T-helper 1 cell (primary cell): ENCODE measurements at places on chromosomes 7 and 10.

DNA sequence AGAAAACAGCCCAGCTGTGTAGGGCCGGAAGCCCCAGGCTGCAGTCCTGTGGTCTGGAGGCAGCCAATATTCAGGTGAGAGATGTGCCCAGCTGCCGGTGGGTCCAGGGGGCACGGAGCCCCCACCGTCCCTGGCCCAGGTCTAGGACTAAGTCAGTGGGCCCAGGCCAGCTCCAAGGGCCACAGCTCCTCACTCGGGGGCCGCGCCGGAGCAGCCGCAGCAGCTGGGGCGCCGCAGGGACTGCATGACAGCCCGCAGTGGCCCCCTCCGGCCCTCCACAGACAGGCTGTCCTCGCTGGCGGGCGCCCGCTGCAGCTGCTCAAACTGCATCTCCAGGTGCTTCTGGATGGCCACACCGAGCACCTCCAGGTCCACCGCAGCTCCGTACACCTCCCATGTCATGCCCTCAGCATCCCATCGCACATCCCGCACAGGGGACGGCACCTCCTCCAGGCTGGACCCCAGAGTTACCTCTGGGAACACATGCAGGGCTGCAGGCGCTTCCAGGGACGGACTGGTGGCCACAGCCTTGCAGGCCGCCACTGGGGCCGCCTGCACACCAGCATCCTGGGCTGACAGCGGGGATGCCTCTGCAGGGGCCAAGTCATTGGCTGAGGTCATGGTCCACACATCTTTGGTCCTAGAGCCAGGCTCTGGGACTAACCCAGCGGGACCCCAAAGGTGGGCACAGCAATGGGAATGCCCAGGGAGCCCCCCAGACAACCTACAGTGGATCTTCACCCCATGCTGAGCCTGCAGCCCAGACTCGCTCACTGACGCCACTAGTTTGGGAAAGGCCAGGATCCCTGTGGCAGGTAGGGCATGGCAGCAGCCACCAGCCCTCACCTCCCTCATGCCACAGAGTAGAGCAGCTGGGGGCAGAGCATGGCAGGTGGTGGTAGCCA lies 7.0 kb downstream of the GPRIN2 start:
- no peak for DNase-seq

DNA sequence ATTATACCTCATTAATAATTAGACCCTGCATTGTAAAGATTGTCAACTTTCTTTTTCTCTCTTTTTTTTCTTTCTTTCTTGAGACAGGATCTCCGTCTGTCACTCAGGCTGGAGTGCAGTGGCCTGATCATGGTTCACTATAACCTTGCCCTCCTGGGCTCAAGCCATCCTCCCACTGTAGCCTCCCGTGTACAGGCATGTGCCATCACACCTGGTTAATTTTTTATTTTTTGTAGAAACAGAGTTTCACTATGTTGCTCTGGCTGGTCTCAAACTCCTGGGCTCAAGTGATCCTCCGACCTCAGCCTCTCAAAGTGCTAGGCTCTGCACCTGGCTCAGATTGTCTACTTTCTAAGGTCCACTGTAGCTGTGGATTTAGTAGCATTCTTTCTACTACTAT lies 50.7 kb downstream of the MDFIC start:
- no peak for DNase-seq

DNA sequence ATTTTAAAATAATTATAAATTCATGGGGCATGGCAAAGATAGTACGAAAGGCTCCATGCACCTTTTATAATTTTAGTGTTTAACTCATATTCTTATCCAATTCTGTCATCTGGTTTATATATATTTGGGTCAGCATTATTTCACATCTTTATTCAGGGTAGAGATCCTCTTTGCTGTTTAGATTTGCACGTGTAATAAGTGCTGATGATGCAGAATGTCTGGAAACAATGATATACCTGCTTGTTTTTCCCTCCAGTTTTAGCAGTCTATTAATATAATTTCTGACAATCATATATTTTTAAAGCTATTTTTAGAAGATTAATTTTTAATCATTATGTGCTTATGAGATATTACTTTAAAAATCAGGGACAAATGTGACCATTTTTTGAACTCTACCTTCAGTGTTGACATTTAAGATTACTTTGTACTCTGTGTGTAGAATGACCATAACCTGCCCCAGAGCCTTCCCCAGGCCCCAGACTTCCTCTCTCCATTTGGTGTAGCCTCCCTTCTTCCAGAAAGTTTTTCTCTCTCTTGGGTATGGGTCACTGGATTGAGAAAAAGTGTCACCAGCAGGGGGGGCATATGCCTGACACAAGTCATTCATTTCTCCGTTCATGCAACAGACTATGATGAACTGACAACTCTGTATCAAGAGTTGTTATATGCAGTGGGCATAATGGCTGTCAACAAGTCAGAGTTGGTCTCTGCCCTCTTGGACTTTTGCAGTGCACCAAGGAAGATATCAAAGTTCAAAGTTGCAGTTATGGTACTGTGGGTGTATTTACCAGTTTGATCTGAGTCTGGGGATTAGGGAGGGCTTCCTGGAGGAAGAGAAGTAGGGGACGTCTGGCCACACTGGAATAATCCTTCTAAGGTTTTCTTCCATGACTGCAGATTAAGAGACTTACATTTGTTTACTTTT lies 192.6 kb upstream of the CCDC6 start:
- DNase-seq: no peak

- no peak for DNase-seq
Measured at GRCh38 chr10:100887761-100888296, 24.9 kb upstream of the SLF2 start.

- no peak for DNase-seq
Measured at GRCh38 chr10:71547876-71548846, 151.4 kb downstream of the CDH23 start.

GRCh38 chr7:30911561-30911969 lies at the start of gene AQP1:
AQP1 (plus strand) TSS chr7:30911853; CDS start chr7:30911910, 57 bp downstream.
- no peak for DNase-seq

GRCh38 chr7:81492910-81493309 lies 276.9 kb downstream of the HGF start:
- no peak for DNase-seq

DNA sequence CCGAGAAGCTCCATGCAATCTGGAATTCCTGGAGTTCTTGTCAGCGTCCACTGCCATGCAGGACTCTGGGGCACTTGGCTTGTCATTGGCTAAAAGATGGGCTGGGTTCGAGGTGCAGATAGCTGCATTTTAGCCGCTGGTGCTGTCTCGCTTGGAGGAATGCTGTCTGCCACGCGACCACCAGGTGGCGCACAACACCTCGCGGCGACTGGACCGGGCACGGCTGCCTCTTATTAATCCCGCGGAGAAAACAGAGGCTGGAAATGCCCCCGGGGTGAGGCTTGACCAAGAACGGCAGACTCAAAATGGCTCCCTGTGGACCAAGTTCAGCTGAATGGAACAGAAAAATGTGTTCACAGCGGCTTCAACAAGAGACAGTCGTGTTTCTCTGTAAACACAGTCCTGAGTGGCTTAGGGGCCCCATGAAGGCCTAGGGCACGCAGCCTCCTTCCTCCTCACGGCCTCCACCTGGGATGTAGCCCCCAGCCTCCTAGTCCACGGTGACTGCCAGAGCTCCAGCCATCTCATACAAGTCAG lies 46.2 kb downstream of the AOC1 start:
- peak; percentile 47 for DNase-seq

- DNase-seq: no peak
Measured at GRCh38 chr10:78856421-78856820, 212.3 kb upstream of the ZMIZ1 start.

DNA sequence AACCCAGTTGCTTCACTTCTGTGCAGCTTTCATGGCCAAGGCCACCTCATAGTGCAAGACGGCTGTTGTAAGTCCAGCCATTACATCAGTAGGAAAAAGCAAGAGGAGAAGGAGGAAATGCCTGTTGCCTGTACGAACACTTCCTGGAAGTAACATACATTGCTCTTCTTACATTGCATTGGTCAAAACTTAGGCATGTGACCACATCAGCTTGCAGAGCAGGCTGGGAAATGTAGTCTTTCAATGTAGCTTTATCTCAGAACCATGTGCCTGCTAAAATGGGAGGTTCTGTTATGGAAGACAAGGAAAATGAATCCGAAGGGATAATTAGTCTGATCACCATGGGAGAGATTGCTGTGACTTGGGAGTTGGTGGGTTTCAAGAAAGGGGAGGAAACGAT lies 4.3 kb downstream of the SLC29A3 start:
- no peak for DNase-seq

DNA sequence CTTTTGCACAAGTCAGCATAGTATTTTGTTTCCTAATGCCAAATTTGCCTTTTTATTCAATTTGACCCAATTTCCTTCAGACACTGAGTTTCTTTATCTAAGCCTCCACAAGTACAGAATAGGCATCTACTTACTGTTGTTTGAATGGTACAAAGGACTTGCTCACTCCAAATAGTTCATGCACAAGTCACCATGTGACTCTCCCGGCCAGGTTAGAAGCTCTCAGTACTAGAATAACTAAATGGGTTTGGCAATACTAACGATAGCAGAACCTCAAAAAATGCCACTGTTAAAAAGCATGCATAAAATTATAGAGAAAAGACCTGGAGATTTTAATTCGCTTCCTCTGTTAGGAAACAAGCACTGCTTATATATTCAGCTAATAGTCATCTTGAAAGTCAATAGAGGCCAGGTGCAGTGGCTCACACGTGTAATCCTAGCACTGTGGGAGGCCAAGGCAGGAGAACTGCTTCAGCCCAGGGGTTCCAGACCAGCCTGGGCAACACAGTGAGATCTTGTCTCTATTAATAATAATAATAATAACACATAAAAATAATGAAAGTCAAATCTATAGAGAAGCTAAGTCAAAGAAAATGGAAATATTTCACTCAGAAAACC lies 335.8 kb upstream of the MBL2 start:
- DNase-seq: no peak

DNA sequence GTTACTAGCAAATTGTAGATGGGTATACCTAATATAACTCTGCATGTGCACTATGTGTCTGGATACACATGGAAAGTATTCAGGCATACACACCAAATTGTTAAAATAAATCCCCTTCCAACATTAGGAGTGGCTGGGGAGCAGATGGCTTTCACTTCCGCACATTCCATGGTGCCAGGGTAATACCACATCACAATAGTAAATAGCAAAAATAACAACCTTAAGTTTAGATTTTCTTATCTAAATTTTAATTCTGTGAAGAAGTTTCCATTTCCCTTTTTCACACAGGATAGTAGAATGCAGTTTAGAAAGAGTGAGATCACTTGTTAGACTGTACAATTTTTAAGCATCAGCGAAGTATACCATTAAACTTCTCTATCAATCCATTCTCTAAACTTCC lies 5.8 kb upstream of the ALOX5 start:
- no peak for DNase-seq

- DNase-seq: no peak
Measured at GRCh38 chr10:61140765-61141392, 196.9 kb upstream of the RHOBTB1 start.

- no peak for DNase-seq
Measured at GRCh38 chr7:75611557-75612178, 119.5 kb downstream of the SPDYE5 start.

GRCh38 chr7:7210475-7211237 lies 28.3 kb downstream of the C1GALT1 start:
- DNase-seq: no peak

DNA sequence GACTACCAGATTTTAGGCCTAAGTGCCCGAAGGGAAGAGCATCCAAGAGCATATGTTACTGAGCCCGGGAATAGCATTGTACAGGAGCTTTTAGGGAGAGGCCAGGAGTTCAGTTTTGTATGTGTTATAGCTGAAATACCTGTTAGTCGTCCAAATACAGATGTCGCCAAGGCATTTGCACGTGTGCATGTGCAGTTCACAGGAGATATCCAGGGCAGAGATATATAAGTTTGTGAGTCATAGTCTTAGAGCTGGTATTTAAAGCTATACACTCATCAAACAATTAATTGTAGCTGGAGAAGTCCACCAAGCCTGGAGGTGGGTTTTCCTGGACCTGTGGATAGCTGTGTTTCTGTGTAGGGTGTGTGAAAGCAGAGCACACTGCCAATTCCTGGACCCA lies 394.0 kb upstream of the FZD8 start:
- DNase-seq: no peak

- no peak for DNase-seq
Measured at GRCh38 chr10:122632031-122632430, 67.6 kb downstream of the C10orf120 start.

GRCh38 chr7:128203710-128204214 lies 37.3 kb upstream of the LEP start:
- DNase-seq: no peak

- DNase-seq: no peak
Measured at GRCh38 chr10:101941871-101942270, 98.3 kb upstream of the KCNIP2 start.

GRCh38 chr7:73991522-73992100 lies 36.4 kb upstream of the ELN start:
- DNase-seq: no peak

GRCh38 chr7:81662531-81662930 lies 107.3 kb downstream of the HGF start:
- DNase-seq: no peak

GRCh38 chr7:70975754-70976153 lies 156.2 kb upstream of the GALNT17 start:
- DNase-seq: no peak

DNA sequence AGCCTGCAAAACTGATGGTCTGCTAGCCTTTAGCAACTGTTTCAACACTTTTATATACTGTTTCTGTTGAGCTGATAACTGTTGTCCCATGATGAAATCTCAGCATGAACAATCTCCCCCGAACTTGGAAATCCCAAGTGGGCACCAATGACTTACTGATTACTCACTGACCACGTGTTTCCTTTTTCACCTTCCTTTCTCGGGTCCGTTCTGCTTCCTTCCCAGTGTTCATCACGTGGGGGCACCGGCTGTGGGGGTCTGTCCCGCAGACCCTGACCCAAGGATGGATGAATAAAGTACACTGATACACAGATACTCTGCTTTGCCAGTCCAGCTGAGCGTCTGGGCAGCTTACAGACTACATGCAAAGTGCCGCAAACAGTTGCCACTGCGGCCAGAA lies 39.0 kb upstream of the RASGEF1A start:
- DNase-seq: no peak

- DNase-seq: no peak
Measured at GRCh38 chr7:135275971-135276580, 42.4 kb downstream of the STRA8 start.

- DNase-seq: peak; percentile 46
Measured at GRCh38 chr7:38232502-38233366, 40.7 kb downstream of the TARP start.

DNA sequence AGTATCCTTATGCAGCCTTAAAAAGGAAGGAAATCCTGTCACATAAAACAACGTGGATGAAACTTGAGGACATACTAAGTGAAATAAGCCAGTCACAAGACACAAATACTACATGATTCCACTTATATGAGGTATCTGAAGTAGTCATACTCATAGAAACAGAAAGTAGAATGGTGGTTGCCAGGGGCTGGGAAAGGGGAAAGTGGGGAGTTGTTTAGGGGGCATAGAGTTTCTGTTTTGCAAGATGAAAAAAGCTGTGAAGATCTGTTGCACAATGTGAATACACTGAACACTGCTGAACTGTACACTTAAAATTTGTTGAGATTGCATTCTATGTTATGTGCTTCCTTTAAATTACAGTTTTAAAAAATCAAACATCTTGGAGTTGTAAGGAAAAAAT lies 2.9 kb downstream of the NUP205 start:
- no peak for DNase-seq
